Uterus (tissue), 4 donors: ENCODE measurements at places on chromosomes 5 and 9.

GRCh38 chr5:134020188-134020587, 15.4 kb upstream of the VDAC1 start:
- DNase-seq: no peak

DNA sequence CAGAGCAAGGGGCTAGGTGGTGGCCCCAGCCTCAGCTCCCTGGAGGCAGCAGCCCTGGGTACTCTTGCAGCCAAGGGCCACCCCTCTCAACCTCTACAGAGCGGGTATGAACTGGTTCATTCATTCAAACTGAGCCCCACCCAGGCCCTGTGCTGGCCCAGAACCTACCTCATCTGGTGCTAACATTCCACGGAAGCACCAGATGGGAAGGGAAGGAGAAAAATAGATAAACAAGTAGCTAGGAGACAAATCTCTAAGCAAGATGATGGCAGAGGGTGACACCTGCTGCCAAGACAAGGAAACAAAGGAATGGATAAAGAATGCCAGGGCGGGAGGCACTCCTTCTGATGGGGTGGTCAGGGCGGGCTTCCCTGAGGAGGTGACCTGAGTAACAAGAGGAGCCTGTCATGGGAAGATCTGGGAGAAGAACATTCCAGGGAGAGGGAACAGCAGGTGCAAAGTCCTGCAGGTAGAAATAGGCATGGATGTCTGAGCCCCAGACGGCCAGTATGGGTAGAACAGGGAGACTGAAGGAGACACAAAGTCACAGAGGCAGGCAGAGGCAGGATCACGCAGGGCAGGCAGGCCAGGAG, 6.1 kb downstream of the ST6GALNAC4 start:
- DNase-seq: no peak

GRCh38 chr9:79592726-79593493, 21.1 kb downstream of the TLE4 start:
- DNase-seq: no peak

- no peak for DNase-seq
These were observed 118.6 kb downstream of the HOMER1 start for GRCh38 chr5:79395296-79395695.
